ENCODE measurements at places on chromosomes 5 and 9.

DNA sequence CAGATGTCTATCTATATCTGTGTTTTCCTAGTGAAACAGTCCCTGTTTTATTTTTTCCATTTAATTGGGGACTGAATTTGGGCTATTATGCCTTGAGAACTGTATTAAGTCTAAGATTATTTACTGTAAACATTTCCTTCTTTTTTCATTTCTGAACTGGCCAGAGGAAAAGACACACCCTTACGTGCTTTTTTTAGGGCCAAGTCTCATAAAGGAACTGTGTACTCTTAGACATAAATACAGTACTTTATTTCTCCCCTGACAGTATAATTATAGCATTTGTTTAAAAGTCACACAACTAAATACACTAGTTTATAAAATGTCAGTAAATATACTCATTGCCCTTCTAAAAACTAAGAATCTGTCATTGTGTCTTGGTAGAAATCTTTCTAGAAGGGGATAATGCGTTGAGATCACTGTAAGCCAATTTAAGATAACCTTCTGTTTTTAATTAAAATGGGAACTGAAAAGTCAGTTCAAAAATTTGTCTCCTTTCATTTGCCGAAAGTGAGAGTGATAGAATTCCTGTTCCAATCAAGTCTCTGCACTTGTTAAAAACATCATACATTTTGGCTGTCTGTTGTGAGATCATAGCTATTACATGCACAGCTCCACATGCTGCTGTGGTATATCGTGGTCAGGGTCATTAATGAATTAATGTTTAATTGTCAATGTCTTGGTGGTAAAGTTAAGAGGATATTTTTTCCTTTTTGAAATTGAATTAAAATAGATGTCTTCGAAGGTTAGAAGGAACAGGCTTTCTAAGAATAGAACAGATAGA is 132.1 kb downstream of the FOCAD start:
- DNase-seq: no peak

DNA sequence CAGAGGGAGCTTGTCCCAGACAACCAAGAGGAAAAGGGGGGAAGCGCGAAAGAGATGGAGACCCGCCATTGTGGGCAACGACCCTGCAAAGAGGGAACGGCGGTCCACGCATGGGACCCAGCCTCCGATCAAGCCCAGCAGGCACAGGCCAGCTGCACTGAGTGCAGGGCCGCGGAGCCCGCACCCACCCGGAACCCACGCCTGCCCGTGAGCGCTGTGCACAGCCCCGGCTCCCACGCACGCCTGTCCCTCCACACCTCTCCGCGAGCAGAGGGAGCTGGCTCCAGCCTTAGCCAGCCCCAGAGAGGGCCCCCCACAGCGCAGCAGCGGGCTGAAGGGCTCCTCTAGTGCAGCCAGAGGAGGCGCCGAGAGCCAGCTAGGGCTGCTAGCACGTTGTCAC is 416.5 kb downstream of the DMRTA1 start:
- no peak for DNase-seq

GRCh38 chr5:91639744-91640143 is 256.6 kb upstream of the ARRDC3 start:
- no peak for DNase-seq

DNA sequence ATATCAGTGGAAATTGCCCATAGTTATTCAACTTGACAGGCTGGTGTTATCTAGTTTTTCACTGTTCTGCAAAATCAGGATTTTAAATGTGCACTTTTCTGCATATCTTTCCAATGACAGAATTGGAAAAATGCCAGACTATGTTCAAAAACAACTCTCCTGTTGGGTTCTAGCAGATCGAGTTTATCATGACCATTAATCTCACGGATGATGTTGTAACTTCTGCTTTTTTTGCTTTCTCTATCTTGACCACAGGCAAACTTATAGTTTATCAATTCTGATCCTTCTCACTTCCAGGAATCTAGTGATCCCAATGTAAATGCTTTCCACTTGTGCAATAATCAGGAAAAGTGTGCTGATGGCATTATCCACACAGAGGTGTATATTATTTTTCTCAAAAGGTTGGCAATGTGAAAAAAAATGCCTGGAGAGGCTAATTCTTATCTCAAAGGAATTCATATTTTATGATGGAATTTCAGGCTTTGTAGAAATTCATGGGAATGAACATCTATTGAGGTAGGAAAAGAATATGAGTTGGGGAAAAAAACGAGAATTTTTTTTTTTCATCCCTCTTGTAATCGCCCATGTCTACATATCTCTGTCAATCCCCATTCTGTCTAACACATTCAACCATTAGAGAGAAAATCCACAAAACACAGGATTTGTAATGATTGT is 73.6 kb upstream of the DAB2 start:
- DNase-seq: no peak

- DNase-seq: no peak
Observed at GRCh38 chr5:161847941-161848391, at the start of gene GABRA1. TSS of gene GABRA1 (plus strand) at chr5:161848120. CDS start at chr5:161850811, 2,691 bp downstream.
